ENCODE measurements at places on chromosomes 4 and X.

DNA sequence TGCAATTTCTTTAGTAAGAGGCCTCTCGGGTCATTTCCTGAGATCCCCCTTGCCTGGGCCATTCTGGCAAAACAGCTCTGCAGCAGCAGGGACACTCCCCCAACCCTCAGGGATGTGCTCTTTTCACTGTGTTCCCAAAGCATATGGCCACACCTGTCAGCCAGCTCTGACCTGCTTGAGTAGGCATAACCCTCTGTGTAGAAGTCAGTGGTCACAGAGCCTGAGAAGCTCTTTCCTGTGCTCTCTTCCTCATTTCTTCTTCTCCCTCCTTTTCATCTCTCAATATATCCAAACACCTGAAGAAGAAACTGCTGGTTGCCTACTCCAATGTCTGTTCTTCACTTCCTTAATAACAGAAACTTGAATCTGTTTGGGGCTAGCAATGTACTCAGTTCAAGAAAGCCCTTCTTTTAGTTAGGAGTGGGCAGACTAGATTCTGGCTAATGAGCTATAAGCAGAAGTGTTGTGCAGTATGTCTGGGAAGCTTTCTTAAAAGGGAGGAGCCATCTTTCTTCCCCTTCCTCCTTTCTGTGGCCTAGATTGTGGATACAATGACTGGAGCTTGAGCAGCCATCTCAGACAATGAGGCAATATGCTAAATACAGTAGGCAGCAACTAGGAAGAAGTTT, 73.3 kb downstream of the PRPS1 start:
- no peak for DNase-seq

- no peak for DNase-seq
Measured at GRCh38 chrX:14896273-14896672, 23.1 kb downstream of the MOSPD2 start.

GRCh38 chr4:19005211-19005610, 983.7 kb upstream of the LCORL start:
- no peak for DNase-seq

- no peak for DNase-seq
Measured at GRCh38 chrX:39399387-39399786, 598.1 kb downstream of the MID1IP1 start.

- DNase-seq = no peak
Measured at GRCh38 chrX:2898846-2899512, 30.2 kb downstream of the ARSD start.

- no peak for DNase-seq
Measured at GRCh38 chr4:7004331-7004730, 38.8 kb upstream of the TADA2B start.

DNA sequence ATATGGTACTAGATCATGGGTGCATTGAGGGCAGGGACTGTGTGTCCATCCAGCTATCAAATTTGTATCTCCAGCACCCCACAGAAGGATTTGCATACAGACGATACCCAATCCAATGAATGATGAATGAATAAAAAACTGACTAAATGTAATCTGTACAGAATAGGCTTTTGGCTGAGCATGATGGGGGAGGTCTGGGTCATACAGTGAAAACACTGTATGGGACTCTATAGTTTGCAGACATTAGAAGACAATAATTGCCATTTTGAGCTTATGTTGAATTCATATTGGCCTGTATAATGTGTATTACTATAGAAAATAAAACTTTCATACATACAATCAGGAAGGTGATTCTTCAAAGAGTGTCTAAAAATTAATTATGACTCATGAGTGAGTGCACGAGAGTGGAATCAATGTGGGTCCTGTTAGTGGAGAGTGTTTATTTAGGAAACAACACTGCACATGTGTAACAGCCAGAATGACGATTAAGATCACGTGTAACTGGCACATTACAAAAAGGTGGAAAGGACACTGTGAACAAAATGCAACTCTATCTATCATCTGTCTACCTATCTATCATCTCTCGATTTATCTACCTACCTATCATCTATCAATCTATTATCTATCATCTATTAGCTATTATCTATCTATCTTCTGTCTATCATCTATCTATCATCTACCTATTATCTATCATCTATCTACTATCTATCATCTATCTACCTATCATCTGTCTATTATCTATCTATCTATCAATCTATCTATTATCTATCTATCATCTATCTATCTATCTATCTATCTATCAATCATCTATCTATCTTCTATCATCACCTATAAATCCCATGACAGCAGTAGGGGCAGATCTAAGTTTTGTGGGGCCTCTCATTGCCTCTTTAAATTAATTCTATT, 201.3 kb downstream of the PTTG2 start:
- DNase-seq = no peak

GRCh38 chrX:65686236-65686635, 18.8 kb downstream of the MSN start:
- DNase-seq = no peak

GRCh38 chr4:7340553-7341433, 93.9 kb downstream of the PSAPL1 start:
- DNase-seq = no peak

GRCh38 chrX:48083212-48083611, 11.8 kb upstream of the ZNF630 start:
- peak; percentile 50 for DNase-seq

DNA sequence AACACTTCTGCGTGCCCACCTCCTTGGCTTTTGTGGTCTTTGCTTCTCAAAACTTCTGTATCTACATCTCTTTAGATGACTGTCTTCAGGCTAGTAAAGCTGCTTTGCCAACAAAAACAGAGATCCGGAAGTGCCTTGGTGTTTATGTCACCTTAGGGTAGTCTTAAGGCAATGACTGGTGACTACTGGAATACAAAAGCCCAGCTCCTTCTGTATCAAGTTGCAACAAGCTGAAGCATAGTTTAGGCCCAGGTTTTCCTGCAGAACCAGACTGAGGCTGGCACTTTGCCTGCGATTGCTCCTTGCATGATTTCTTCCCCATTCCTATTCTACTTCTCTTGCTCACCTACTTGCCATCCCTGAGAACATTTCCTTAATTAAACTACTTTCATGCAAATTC, 333.8 kb downstream of the DMD start:
- DNase-seq = no peak

DNA sequence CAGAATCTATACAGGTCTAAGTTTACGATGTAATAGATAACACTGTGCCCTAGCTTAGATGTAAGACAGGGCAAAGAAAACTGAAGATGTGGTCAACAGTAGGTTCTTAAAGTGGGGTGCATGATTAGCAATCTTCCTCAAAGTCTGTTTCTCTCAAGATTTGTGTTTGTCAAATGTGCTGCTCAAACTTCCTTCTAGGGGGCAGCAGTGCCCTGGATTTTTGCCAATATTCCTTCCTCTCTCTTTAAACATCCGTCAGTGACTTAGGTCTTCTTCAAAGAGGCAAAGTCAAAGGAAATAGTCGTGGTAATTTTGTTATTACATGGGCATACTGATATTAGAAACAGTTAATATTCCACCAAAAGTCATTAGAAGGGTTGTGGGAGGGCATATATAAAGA, 4.2 kb upstream of the PDHA2 start:
- DNase-seq = no peak

GRCh38 chr4:88761861-88762523, 64.4 kb upstream of the NAP1L5 start:
- DNase-seq = no peak

GRCh38 chr4:561426-561825, 14.7 kb downstream of the TMEM271 start:
- DNase-seq = no peak
